ENCODE measurements at places on chromosomes 3 and 15.

- DNase-seq = no peak
These were observed 5.5 kb downstream of the LMOD3 start for GRCh38 chr3:69116897-69117296.

DNA sequence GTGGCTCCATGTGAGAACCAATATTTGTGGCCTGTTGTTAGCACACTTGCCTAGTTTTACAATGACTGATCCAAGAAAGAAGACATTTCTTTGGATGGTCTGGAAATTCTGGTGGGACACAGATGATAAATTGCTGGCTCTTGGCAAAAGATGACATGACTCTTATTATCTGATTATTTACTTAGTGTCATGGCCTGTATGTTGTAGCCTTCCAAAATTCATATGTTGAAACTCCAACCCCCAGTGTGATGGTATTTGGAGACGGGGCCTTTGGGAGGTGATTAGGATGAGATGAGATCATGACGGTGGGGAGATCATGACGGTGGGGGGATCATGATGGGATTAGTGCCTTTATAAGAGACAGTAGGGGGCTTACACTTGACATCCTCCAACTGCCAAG, 30.0 kb upstream of the AKAP13 start:
- DNase-seq = no peak

DNA sequence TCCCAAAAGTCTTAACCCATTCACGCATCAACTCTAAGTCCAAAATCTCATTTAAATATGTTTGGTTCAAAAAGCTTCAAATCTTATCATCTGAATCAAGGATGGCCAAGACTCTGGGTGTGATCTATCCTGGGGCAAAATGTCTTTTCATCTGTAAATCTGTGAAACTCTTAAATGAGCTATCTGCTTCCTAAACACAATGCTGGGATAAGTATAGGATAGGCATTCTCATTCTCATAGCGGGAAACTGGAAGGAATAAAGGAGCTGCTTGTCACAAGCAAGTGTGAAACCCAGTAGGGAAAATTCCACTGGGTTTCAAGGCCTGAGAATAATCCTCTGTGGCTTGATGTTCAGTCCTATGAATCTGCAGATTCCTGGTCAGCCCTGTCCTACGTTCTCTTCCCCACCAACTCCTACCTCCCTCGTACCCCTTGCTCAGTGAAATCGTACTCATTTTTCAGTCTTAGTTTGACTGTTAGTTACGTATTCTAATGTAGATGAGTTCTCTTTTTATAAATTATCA, 156.7 kb downstream of the EPHA3 start:
- no peak for DNase-seq

- no peak for DNase-seq
These were observed 2.6 kb downstream of the SPG21 start for GRCh38 chr15:64987136-64987535.

GRCh38 chr3:64388886-64389285, 163.6 kb upstream of the PRICKLE2 start:
- DNase-seq = no peak

GRCh38 chr3:136909187-136909586, 47.2 kb downstream of the NCK1 start:
- no peak for DNase-seq

DNA sequence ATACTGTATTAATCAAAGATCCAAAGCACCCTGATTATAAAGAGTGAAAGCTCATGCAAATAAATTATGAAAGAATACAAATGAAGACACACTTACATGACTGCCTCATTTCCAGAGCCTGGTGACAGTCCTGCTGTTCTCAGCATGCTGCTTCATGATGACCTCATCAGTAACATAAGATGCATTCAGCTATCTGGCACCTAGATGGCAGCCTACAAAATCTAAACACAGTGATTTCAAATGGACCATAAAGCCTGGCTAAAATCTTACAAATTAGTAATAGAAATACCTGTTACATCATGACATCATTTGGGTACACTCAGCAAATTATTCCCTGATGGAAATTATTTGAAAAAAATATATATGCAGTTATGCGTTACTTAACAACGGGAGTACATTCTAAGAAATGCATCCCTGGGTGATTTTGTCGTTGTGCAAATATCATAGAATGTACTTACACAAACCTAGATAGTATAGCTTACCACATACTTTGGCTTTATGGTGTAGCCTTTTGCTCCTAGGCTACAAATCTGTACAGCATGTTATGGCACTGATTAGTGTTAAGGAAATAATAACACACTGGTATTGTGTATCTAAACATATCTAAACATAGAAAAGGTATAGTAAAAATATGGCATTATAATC, 207.2 kb downstream of the EPHA3 start:
- no peak for DNase-seq

GRCh38 chr3:119553823-119554415, 5.5 kb downstream of the CD80 start:
- no peak for DNase-seq

DNA sequence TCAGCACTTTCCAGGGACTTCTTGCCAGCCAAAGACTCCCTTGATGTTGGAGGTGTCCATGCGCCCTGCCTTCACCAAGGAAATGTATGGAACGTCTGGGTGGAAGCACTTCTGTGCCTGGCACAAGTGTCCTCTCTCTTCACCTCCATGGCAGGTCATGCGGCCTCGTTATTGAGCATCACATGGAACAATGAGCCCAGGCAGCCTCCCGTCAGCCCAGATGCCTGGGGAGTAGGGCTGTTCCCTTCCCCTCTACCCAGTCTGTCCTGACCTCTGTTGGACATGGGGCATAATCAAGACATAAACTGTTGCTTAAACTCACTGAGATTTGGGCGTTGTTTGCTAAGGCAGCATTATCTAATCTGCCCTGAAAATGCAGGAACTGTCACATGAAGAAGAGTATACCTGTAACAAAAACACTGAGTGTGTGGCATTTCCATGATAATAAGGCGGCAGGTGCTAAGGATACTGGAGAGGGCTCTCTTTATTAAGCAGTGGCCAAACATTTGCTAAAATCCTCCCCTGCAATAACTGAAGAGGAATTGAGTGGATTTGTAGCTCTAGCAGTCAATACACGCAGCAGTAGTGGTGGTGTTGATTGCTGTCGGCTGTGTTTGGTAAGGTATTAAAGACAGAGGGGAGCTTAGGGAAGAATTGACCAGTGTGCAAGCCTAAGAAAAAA, 338.2 kb upstream of the ATP10A start:
- no peak for DNase-seq

- DNase-seq = no peak
These were observed 292.3 kb upstream of the CADM2 start for GRCh38 chr3:84666468-84666867.

DNA sequence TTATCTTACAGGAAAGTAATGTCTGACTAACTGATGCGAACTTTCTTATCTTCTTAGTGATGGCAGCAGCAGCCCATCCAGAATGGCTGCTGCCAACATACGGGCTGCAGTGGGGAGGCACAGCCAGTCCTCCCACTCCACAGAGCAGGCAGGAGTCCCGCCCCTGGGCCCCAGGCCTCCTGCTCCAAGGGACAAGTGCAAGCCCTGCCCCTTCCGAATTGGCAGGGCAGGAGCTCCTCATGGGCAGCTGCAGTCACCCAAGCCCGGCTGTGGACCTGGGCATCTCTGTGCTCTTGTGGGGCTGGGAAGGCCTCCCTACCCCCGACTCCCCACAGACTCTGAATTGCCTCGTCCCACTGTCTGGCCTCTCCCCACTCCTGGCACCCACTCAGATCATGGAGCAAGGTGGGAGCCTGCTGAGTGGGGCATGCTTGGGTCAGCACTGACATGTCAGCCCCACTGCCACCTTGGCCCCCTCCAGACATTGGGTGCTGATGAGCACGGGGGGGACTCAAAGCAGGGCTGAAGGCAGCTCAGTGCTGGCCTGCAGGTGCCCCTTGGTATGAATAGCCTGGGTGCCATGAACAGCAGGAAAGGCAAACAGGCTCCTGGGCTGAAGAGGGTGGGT, 618.9 kb upstream of the KCNMB2 start:
- no peak for DNase-seq

- no peak for DNase-seq
These were observed 107.5 kb upstream of the MRPS22 start for GRCh38 chr3:139236336-139236735.

GRCh38 chr15:68197170-68197492, 8.0 kb downstream of the CALML4 start:
- DNase-seq = no peak

DNA sequence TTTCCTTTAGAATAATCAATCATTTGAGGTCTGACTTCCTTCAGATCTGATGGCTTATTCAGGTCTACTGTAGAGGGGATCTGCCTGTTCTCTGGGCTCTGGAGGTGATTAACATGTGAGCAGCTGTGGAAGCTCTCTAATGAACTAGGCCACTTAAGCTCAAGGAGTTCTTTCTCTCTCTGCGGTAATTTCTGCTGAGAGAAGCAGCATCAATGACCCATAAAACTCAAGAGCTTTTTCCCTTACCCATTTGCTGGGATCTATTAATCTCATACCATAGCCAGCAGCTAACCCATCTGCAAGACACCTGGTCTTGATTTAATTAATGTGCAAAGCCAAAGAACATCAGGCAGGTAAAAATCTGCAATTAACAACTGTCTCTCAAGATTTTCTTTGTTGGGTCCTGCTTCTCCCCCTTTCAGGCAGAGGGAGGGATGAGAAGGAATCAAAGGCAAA, 73.2 kb upstream of the DLG1 start:
- no peak for DNase-seq

- no peak for DNase-seq
These were observed 6.4 kb downstream of the TMEM207 start for GRCh38 chr3:190443257-190443656.

- no peak for DNase-seq
These were observed 174.2 kb downstream of the GABRB3 start for GRCh38 chr15:26598704-26599103.

GRCh38 chr3:125126323-125126722, 70.5 kb upstream of the HEG1 start:
- DNase-seq = no peak

- DNase-seq = no peak
These were observed 32.2 kb upstream of the PLA2G4E start for GRCh38 chr15:42053010-42053409.

- no peak for DNase-seq
These were observed 37.7 kb downstream of the PCSK6 start for GRCh38 chr15:101451846-101452245.

- DNase-seq = no peak
These were observed 185.2 kb downstream of the ITPR1 start for GRCh38 chr3:4678320-4678719.

- no peak for DNase-seq
These were observed 99.0 kb upstream of the MEF2A start for GRCh38 chr15:99466701-99467337.

DNA sequence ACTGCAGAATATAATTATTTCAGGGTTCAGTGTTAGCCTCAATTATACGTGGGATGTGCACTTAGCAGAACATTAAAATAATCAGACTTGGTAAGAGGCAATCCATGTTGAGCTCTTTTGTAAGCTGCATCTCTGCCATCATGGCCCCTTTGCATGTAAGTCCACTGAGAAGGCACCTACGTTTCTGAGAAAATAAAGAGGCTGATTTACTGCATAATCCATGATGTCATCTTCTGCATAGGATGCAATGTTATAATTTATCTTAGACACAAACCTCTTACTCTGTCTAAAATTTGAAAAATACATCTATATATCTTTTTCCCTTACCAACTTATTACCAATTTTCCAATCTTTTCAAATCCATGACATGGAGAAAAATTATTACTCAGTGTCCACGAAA, 1294.7 kb downstream of the ZPLD1 start:
- DNase-seq = no peak

DNA sequence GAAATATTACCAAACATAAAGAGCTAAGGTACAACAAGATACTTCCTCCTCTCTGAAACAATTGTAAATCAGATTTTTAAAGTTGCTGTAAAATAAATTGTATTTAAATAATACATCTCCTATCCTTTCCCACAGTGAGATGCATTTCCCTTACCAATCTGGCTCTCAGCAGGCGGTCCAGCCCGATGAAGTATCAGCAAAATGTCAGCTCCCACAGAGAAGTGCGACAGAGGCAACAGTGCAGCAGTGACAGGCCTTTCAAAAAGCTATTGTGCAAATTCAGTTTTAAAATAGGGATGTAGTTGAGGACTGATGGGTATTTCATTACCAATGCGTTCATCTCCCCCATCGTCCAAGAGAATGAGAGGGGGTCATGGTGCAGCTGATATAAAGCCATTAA, 733.2 kb upstream of the GOLIM4 start:
- DNase-seq = no peak

DNA sequence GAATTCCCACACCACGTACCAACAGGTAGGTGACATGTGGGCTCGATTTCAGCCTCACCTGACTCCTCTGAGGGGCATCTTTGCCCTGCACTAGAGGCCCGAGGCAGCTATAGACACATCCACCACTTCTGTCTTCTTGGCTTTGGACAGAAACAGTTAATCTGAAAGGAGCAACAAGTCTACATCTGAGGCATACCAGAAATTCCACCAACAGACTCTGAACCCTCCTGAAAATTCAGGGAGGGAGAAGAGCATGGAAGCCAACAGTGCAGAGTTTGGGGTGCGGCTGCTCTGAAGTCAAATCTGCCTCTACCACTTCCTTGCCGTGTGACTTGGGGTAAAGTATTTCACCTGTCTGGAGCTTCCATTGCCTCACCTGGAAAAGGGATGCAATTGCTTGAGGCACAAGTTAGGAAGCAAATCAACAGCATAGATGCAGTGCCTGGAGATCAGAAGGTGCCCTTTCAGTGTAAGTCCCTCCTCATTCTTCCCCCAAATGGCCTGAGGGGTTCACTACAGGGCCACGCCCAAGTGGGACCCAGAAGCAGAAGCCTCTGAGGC, 119.8 kb downstream of the SHQ1 start:
- DNase-seq = no peak

GRCh38 chr3:18190646-18191045, 234.5 kb downstream of the SATB1 start:
- DNase-seq = no peak

- no peak for DNase-seq
These were observed 5.9 kb downstream of the CAMK2N2 start for GRCh38 chr3:184255291-184256039.

DNA sequence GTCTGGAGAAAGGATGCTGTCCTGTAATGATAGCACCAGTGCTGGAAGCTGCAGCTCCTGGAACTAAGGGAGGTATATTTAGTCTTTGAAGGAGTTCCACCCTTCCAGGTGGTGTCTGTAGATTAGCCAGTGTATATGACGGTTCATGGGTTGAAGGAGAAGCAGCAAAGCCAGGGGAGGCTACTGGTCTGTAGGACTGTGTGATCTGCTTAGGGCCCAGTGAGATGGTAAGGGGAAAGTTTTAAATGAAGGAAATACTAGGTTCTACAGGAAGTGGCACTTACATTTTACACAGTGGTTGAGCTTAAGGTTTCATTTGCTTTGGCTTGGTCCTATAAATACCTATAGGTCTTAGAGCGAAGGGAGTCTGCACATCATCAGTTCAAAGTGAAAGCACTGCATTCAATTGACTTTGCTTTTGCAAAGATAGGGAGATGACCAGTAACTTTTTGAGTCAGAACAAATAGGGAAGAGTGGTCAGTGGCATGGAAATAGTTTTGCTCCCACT, 5.6 kb downstream of the SLC25A38 start:
- no peak for DNase-seq

DNA sequence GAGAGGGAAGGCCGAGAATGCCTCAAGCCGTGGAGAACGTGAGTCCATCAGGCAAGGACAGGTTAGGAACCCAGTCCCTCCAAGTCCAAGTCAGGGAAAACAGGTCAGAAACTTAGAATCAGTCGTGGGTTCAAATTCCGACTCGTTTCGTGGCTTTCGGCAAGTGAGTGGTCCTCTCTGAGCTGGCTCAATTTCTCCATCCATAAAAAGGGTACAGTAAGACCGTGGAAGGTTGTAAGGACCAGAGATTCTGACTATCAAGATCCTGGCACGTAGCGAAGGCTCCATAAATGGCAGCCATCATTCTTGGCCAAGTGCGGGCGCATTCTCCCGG, 604 bp upstream of the MED12L start:
- no peak for DNase-seq

Data from stimulated activated CD8-positive, alpha-beta memory T cell treated with anti-CD3 and anti-CD28 coated beads, Interleukin-12 subunit alpha, Interleukin-12 subunit beta, amount 100 ng/mL, for 4 hours (primary cell).